NCI-H1105 (cell line): ENCODE measurements at places on chromosomes 7 and 10.

DNA sequence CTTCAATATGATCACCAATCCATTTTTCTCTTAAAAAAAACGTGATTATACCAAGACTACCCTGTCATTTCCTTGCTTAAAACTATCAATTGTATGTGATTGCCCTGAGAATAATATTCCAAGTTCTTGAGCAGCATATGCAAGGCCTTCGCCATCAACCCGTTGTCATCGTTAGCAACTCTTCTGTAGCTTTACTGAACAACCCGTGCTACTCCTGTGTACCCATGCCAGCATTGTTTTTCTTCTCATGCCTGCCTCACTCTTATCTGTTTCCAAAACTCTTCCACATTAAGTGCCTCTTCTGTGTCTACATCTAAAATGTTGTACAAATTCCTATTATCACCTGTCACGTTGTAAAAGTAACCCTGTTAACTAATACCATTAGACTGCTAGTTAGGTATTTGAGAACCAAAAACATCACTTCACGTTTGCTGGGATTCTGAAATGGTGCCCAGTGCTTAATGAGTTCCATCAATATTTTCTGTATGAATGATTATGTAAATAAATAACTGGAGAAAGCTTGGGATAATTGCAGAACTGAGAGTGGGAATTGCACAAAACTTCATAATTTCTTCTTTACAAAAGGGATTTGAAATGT is 10.5 kb downstream of the CAV2 start:
- no peak for DNase-seq

DNA sequence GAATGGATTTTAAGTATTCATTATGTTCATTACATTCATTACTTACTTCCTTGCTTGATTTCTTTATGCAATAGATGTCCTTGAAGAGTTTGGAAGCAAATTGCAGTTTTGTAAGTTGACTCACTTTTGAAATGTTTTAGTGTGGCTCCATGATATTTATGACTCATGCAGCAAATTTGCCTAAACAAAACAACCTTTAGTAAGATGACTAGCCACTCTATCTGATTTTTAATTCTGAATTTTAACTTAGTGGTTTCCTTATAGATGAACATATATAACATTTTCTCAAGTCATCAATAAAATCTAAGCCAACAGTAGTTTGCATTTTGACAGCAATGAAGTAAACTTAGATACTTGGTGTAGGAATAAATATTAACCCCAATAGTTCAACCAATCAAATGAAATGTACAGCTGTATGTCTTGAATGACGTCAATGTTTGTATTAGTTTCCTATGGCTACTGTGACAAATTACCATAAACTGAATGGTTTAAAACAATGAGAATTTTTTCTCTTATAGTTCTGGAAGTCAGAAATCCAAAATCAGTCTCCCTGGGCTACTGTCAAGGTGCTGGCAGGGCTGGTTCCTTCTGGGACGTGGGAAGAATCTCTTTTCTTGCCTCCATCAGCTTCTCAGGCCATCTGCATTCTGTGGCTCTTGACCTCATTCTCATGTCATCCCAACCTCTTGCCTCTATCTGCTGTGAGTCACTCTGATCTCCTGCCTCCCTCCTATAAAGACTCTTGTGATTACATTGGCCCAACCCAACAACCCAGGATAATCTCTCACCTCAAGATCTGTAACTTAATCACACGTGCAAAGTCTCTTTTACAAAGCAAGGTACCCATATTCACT is 73.4 kb downstream of the AHR start:
- no peak for DNase-seq

- DNase-seq: no peak
Observed at GRCh38 chr7:26675143-26675887, 189.1 kb downstream of the SKAP2 start.

- DNase-seq: no peak
Observed at GRCh38 chr7:112905413-112905812, 115.2 kb upstream of the TMEM168 start.

DNA sequence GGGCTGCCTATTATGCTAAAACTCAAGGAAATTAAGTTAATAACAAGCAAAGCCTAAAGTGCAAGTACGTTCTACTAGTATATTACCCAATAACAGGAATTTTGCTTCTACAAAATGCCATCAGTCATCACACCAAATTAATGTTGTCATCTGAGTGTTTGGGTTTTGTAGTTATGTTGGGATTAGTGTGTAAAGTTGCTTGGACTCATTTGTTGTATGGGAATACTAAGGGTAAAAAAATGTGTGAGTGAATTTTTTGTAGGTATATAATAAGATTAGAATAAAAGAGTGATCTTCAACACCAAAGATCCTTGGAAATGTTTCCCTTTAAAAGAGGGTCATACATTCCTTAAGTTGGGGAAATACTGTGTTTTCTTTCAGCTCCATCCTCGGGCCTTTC is 38.6 kb downstream of the NRP1 start:
- no peak for DNase-seq

GRCh38 chr7:151978616-151979015 is 22.4 kb downstream of the GALNTL5 start:
- no peak for DNase-seq

- no peak for DNase-seq
Observed at GRCh38 chr7:44201813-44202212, 1.0 kb downstream of the YKT6 start.
